ENCODE measurements at places on chromosomes 6 and 20.

DNA sequence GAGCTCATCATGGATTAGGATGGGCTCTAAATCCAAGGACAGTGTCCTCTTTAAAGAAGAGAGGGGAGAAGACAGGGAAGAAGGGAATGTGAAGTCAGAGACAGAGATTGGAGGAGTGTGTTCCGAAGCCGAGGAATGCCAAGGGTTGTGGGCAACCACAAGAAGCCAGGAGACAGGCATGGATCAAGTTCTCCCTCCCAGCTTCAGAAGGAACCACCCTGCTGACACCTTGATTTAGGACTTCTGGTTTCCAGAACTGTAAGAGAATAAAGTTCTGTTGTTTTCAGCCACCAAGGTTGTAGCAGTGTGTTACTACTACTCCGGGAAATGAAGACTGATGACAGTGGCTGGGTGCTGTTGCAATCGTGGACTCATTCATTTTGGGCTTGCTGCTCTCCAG, 120.1 kb downstream of the RPS12 start:
- DNase-seq = no peak

- DNase-seq = no peak
These were observed 41.2 kb upstream of the DST start for GRCh38 chr6:56683882-56684281.

- no peak for DNase-seq
These were observed 213.9 kb upstream of the SNX9 start for GRCh38 chr6:157609117-157609516.

DNA sequence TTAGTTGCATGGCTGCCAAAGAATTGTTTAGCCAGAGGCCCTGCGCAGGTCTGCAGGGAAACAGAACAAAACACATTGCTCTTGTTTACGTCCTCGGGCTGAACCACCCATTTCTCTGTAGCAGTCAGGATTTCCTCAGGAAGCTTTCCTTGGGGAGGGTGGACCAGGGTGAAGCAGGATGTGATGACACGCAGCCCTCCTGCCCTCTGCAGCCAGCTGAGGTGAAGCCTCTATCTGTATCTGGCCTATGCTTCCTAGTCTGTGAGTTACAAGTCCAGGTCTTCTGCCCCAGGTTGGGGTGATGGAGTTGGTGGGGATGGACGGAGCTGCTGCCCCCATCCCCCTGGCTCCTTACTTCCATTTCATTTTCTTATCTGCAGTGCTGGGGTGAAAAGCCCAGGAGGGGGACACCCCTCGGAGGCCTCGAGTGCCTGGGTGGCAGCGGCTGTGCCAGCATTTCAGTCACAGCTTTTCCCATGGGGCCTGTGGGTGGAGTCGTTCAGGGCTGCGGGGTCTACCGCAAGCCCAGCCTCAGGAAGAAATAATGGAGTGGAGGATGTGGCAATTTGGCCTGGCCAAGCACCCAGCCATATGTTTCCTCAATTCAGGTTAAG, 24.9 kb downstream of the SASH1 start:
- DNase-seq = no peak

DNA sequence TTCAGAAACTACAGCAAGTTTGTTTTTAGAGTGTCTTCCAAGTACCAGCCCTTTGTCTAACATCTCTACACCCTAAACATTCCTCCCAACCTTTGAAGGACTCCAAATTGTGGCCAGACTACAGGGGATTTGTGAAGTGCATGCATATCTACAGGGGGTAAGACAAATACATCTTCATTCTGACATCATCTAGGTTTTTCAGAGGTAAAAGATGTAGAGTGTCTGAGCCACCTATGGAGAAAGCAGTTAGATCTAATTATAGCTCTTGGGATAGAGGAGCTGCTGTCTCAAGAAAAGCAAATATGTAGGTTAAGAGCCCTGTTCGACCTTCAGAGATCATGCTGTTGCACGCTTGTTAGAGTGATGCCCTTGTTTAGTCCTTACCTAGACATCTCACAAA, 617.7 kb upstream of the AGPAT4 start:
- DNase-seq = no peak

DNA sequence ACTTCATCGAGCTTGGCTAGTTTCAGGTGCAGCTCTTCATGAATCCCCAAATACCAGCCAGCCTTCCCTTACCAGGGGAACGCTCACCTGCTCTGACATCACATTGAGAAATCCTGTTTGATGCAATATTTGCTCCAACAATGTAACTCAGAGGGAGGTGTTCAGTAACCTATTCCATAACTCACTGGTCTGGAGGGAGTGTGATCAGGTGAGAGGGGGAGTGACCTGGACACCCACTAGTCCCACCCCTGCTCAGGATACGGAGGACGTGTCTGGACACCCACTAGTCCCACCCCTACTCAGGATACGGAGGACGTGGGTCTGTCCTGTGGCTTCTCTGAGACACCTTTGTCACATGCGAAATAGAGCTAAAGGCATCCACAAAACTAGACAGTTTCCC, 70.3 kb downstream of the HUS1B start:
- DNase-seq = no peak
